ENCODE measurements at places on chromosomes 3 and 15.

DNA sequence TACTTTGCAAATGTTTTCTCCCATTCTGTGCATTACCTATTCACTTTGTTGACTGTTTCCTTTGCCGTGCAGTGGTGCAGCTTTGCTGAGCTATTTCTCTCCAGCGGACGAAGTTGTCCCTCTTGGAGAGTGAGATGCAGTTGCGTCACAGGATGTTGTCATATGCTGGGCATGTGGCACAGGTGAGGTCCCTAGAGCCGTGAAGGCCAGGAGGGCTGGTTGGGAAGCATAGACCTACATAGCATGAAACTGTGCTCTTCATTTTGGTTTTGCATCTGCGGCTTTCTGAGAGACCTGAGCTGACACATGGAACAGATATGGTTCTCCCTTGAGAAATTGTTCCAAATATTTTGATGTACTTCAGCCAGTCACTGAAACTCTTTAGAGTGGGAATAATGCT, 108.5 kb downstream of the CACNA1D start:
- DNase-seq: no peak

- DNase-seq: peak; percentile 24
Measured at GRCh38 chr15:63752075-63752684, 81.6 kb downstream of the HERC1 start.

DNA sequence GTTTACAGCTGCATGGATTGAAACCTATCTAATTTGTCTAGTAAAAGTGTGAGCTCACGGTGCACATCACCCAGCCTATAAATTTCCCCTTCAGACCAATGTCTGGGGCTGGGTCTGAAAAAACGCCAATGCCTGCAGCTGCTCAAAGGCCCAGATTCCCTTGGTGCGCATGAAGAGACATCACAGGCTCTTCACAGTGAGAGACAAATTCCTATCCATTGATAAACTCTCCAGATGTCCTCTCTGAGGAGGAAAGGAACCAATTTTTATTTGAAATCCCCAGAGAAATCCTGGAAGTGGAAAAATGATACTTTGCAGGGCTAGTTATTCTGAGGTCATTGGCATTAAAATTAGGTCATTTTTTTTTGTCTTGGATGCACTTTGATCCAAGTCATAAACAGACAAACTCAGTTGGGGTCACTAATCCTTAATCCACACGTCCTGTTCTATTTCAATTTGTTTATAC, 360.5 kb downstream of the EPHA3 start:
- no peak for DNase-seq

GRCh38 chr3:14358426-14359211, 43.8 kb upstream of the SLC6A6 start:
- DNase-seq: no peak

- DNase-seq: no peak
Measured at GRCh38 chr3:192750201-192750600, 22.9 kb upstream of the FGF12 start.

DNA sequence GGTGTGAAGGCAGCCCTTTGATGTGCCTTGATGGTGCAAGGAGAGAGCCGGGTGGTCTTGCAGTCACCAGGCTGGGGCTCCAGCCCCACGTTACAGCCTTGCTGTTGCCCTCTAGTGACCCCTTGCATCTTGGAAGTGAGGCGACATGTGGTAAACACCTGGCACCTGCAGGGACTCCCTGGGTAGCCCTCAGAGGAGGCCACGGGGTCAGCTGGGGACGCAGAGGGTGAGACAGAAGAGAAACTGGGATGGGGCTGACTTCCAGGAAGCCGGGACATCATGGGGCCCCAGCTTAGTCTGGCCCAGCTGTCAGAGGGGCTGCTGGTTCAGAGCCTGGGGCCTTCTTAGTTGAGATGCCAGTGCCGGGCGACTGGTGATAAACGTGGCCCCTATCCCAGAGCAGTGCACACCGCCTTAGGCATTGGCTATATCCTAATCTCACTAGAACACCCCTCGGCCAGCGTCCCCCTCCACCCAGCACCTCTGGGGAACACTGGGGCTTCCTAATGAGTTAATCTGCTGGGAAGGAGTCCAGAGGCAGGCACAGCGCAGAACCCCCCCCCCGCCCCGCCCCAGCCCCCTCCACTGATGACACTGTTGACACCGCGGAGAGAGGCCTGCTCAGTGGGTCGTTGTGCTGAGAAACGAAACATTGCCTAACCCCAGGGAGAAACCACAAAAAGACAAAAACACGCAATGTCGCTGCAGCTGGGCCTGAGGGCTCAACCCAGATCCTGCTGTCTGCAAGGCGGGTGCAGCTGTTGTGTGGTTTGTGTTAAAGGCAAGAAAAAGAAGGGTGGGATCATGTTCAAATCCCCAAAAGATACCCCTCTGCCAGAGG, 60.5 kb upstream of the KLF13 start:
- DNase-seq: peak; percentile 5

GRCh38 chr3:102225407-102226132, 209.2 kb upstream of the ZPLD1 start:
- peak; percentile 75 for DNase-seq

DNA sequence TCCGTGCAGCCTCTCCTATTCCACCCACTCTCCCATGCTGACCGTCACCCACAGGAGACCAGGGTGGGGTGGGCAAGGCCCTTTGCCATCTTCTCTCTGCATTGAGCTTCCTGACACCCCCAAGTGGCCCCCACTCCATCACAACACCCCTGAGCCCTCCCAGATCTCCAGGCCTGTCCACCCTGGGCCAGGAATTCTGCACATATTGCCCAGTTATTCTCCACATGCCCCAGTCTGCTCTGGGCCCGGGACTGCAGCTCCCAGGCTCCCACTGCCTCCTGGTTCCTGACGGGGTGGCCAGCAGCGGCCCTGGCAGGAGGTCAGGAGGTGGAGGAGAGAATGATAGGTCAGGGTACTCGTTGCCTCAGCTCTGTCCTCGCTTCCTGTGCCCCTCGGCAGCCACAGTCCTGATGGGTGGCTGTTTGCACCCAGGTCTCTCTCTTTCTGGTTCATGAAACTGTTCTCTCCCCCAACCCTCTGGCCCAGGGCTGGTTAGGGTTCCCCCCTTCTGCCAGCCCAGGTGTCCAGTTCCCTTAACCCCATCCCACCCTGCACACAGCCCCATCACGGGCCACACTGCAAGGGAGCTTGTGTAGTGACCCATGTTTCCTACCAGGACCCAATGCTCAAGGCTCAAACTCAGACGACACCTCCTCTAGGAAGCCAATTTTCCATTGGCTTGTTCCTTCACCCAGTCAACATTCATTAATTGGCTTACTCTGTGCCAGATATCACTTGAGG, 47.3 kb downstream of the IQSEC1 start:
- no peak for DNase-seq

DNA sequence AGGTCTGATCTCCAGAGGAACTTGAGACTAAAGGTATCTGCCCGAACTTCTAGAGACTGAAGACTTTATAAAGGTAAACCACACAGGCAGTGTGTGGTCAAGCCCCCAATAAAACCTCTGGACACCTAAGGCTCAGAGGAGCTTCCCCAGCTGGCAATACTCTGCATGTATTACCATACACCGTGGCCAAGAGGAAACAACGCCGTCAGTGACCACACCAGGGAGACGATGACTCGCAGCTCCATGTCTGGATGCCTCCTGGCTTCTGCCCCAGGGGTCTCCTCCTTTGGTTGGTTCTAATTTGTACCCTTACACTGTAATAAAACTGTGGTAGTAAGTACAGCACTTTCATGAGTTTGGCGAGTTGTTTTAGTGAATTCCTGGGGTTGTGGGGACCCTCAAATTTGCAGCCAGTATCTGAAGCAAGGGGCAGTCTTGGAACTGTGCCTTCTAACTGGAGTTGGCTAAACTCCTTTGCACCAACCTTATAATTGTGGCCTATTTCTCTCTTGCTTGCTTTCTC, 32.1 kb upstream of the BCL2L10 start:
- no peak for DNase-seq

DNA sequence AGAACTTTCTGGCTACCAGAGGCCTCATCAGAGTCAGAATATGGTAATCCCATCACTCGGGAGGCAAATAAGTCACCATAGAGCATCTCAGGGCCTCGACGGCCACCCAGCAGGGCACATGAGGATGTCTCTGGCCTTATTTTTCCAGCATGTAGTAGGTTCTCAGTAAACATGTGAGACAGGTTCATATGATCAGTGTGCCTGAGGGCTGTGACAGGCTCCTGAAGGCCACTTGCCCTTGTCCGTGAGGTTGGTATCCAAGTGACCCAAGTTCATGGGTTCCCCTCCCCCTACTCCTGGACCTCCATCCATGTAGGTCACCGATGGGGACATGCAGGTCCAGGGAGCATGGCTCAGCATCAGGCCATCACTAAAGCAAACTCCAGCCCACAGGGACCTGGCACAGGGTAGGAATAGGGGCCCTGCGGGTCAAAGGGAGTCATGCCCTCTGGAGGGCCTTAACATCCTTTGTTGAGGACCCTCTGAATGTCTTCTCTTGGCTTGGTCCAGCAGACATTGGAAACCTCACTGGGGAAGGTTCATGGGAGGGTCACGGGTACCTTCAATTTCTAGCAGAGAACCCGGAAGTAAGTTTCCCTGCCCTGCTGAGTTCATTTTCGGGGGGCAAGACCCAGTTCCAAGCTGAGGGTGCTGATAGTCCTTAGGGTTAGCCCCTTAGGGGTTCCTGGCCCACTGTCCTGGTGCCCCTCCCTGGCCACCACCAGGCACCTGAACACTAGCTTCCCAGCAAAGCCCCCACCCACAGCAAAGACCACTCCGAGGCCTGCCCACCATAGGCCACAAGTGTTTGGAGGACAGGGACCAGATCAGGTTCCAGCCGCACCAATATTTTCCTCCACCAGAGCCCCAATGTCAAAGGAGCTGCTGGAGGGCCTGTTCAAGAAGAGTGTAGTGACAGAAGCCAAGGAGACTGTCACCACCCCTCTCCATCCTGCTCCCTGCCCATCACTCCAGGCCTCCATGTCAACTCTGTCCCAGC, 61.1 kb downstream of the ZNF445 start:
- DNase-seq: no peak

DNA sequence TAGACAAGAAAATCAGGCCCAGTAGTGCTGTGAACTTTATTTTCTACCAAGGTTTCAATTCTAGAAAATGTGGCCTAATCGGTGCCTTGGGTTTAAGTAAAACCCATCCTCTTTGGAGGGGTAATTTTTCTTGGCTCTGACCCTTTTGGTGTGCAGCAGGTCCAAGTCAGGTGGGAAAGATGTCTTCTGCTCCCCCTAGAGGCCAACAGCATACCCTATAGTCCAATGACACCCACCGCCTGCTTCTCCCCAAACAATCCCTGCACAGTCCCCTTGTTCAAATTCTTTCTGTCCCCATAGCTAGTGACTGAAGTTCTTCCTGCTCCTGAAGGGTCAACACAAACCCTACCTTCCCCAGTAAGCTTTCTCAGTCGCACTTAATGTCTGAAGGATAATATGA, 261.8 kb upstream of the GOLGA6L4 start:
- DNase-seq: no peak

GRCh38 chr3:133301731-133302130, 98.1 kb upstream of the BFSP2 start:
- no peak for DNase-seq

DNA sequence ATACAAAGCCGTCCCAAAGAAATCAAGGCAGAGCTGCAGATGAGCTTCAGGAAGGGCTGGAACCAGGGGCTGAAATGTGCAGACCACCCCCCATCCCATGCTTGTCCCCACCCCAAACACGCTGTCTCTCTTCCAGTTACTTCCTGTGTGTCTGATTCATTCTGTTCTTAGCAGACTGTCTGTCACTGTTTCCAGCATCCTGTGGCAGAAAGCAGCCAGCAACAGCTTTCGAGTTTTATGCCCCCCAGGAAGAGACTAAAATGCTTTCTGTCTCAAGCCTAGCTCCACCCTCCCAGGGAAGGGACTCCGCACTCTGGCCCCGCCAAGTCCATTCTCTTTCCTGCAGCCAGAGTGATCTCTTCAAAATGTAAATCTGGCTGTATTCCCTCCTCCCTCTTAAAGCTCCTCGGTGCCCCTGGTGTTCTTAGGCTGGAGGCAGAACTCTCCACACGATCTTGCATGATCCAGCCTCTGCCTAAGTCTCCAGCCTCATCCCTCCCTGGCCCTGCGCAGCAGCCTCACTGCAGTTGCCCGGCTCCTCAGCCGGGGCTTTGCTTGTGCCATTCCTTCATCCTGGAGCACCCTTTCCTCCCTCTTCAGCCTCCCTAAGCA, 41.5 kb downstream of the HRH1 start:
- DNase-seq: no peak

GRCh38 chr3:140762746-140763145, 84.9 kb downstream of the TRIM42 start:
- DNase-seq: no peak

- peak; percentile 72 for DNase-seq
Measured at GRCh38 chr15:64095795-64096667, at the start of gene SNX1. SNX1 (plus strand) TSS chr15:64095982; CDS start chr15:64096014, 32 bp downstream.

GRCh38 chr3:139236336-139236735, 107.5 kb upstream of the MRPS22 start:
- no peak for DNase-seq

DNA sequence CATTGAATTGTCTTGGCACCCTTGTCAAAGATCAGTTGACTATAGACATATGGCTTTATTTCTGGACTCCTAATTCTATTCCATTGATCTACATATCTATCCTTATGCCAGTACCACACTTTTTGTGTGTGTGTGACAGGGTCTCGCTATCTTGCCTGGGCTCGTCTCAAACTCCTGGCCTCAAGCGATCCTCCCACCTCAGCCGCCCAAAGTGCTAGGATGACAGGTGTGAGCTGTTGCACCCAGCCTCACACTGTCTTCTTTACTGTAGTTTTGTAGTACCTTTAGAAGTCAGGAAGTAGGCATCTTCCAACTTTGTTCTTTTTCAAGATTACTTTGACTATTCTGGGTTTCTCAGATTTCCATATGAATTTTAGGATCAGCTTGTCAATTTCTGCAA, 24.3 kb downstream of the CDAN1 start:
- DNase-seq: no peak

GRCh38 chr3:180278583-180279188, 241.9 kb upstream of the PEX5L start:
- no peak for DNase-seq

GRCh38 chr3:16253601-16254000, 11.1 kb downstream of the DPH3 start:
- no peak for DNase-seq

GRCh38 chr3:152385761-152386160, 117.0 kb downstream of the MBNL1 start:
- DNase-seq: no peak

DNA sequence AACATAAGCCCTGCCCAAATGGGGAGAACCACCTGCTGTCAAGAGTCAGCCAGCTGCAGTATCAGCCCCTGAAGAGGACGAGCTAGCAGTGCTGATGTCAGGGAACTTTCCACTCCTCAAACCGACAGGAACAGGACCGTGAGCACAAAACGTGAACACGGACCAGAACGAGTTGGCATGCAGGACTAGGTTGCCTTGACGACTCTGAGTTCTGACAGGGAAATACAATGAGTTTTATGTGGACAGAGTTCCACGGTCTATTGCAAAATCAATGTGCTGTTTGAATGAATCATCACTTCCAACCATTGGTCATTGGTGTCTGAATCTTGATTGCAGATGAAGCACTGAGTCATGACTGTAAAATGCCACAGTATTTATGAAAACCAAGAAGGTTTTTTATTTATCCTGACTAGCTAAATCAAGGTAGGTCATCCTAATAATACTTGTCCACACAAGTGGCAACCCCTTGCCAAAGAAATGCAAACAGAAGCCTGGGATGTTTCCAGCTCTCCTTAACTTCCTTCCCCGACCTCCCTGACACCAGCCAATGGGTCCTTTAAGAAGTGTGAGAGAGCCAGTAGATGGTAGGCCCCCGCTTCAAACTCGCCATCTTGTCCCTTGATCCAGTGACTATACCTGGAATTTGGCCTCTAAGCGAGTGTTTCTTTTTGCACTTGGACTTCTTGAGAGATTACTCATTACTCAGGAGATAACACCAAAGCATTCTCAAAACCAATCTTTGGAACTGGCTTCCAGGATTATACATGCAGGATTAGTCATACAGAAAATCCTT, 119.6 kb downstream of the ASB7 start:
- no peak for DNase-seq

Data from SK-N-MC (cell line).